Activated gamma-delta T cell treated with Interleukin-2 at 50 U/mL for 16 hours (primary cell): ENCODE measurements at places on chromosomes 5 and 9.

DNA sequence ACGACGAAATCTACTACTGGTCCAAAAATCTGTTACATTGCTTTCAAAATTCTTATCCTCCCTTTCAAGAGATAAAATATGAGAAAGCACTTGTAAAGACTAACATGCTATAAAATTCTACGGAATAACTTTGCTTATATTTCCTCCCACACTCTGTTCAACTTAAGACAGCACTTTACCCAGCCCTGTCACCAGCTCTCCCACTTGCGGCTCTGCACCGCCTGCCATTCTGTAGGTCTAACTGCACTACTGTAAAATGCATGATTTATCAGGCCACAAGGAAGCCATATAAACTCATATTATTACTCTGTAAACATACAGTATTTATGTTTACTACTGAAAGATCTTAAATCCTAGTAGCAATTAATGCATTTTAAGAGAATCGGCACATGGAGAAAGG lies 11.4 kb downstream of the CTNND2 start:
- DNase-seq, result no peak

DNA sequence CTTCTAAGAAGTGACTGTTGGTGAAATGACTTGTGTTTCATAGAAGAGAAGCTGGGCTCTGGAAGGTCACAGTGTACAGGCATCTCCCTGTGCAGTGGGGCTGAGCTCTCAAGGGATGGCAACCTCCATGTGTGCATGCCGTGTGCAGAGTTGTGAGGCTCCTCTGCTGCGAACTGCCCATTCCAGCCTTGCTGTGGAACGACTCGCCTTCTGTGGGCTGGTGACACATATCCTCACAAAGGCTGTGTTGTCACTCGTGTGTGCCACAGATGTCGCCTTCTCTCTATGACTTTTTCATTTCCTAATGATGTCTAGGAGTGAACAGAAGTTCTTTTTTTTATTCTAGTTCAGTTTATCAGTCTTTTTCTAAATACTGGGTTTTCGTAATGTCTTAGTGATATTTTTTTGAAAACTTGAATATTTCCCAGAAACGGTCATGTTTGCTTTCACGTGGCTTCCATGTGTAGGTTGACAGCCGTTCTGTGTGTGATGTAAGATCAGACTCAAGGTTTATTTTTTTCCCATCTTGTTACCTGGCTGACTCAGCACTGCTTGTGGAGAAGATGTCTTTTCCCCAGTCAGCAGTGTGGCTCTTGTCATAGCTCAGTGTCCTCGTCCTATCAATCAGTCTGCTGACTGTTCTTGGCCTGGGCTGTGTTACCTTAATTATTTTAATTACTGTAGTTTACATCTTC lies 57.3 kb upstream of the CACNA1B start:
- DNase-seq, result no peak

DNA sequence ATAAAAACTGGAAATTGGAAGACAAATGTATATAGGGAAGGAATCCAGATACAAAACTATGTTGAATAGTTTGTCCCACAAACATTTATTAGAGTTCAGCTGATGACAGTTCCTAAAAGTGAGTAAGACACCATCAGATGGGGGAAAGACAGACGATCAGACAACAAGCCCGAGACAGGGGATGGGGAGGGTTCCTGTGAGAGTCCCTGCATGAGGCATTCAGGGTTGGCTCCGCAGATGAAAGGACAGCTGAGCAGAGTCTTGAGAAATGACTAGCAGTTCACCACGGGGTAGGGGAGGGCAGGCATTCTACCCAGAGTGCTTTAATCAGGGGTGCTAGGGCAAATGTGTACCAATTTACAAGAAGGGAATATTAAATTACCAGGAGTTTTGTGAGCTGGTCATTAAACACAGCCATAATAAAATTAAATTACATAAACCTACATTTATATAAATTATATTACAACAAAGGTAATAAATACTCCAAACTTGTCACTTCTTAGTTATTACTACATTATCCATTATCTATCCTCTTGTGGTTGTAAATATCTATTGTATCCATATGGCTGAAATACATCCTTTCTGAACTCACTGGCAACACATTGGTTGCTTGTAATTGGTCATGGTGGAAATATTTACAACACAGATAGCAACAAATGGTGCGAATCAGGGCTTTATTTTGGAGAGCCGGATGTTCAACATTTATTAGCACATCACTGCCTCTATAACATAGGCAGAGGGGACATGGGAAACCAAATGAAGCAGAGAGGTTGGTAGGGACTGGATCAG lies 27.8 kb downstream of the TNFSF15 start:
- peak; percentile 34 for DNase-seq

DNA sequence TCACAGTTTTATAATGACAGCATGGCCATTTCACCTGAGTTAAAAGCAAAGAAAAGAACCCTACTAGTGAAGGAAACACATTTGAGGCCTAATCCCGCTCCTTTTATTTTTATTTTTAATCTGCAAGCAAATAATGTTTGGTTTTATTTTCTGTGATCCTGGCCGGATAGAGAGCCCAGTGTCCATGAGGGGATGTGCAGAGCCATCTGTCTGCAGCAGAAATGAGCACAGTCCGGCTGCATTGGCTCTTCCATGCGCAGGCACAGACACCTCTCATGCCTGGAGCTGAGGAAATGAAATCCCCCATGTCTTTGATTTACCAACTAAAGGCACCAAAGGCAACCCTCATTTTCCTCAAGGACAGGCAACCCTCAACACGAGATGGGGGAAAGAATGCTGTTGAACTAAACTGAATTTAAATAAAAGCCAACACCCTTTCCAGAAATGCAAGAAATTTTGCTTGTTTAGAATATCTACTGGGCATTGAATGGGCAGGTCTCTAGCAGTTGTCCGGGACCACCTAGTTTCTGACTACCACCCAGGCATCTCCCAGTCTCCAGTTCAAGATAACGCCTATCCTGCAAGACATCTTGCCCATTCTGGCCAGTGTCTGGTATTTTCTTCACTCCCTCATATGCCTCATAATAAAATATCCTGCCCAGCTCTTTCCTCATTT lies 47.9 kb upstream of the SEMA6A start:
- DNase-seq, result no peak

DNA sequence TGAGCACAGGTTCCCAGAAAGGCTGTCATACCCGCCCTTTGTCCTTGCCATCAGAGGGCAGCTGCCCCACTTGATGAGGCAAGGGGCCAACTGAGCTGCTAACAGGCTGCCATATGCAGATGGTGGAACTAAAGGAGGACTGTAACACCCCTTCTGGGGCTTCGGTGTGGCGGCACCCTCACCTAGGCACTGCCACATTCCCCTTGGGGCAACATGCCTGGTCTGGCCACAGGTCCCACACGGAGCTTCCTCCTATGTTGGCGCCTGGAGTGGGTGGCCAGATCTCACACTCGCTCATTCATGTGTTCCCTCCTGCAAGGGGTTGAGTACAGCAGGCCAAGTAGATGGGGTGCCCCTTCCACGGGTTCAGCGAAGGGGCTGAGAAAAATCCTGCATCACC lies 777.4 kb upstream of the CHD1 start:
- no peak for DNase-seq

DNA sequence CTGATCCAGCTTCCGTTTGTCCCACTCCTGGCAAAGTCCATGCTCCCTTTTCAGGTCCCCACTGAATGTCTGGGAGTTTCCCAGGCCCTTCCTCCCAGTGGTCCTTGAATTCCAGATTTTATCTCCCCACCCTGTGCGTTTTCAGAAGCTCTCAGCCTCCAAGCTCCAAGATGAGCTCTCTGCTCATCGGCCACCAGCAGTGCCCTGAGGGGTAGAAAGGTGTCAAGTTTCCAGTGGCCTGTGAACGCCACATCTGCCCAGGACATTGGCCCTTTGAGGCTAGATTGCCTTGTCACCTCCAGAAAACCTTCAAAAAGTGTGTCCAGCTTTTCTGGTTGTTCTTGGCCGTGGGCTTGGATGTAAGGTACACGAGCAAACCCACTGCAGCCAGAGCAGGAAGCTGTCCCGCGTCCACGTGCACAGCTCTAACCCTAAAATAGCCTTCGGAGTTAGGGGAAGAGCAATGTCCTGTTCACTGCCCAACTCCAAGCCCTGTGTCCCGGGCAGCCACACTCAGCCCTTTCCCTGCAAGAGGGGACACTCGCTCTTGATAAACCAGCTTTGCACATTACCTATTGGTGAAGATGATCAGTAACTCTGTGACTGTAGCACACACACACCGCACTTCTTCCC lies 10.9 kb upstream of the LRRC14B start:
- DNase-seq, result no peak

DNA sequence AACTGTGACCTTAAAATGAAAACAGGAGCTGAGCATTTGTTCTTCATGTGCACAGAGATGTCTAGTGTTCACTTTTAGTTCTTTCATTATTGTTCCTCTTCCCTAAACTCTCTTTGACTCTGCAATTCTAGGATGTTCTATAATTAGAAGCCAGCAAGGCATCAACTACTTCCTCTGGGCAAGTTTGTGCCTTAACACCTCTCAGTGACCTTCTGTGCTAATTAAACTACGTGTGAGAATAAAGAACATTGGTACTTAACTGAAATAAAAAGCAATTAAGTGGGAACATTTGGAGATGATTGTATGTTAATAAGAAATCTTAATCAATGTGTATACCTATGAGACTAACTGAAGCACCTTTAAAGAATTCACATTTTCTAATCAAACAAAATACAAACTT lies 242.8 kb downstream of the RASEF start:
- no peak for DNase-seq

DNA sequence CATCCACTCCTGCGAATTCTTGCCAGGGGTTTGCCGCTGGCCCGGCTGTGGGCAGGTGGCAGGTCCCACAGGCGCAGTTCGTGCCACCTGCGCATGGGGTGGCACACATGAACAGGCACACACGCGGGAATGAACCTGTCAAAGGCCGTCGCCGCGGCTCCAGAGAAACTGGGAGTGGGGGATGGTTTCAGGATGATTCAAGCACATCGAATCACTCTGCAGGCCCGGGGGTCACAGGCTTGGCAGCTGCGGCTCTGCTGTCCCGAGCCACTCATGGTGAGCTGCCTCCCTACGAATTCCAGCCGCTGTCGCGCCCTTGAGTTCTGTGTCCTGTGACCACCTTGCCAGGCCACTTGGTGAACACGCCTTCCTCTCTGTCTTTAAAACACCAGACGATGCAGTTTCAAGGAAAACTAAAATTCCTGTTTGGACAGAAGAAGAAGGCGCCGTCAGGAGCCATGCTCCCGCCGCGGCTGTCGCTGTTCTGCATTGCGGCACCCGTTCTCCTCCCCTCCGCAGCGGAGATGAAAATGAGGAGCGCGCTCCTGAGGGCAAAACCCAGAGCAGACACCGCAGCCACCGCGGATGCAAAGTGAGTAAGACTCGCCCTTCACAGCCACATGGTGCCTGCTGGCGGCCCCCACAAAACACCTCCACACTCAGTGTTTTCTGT lies 15.4 kb upstream of the EXOC3 start:
- DNase-seq, result no peak

GRCh38 chr5:173873306-173873922 lies 14.7 kb upstream of the CPEB4 start:
- no peak for DNase-seq

GRCh38 chr5:154385236-154385512 lies 60.6 kb upstream of the SAP30L start:
- DNase-seq, result peak; percentile 29

DNA sequence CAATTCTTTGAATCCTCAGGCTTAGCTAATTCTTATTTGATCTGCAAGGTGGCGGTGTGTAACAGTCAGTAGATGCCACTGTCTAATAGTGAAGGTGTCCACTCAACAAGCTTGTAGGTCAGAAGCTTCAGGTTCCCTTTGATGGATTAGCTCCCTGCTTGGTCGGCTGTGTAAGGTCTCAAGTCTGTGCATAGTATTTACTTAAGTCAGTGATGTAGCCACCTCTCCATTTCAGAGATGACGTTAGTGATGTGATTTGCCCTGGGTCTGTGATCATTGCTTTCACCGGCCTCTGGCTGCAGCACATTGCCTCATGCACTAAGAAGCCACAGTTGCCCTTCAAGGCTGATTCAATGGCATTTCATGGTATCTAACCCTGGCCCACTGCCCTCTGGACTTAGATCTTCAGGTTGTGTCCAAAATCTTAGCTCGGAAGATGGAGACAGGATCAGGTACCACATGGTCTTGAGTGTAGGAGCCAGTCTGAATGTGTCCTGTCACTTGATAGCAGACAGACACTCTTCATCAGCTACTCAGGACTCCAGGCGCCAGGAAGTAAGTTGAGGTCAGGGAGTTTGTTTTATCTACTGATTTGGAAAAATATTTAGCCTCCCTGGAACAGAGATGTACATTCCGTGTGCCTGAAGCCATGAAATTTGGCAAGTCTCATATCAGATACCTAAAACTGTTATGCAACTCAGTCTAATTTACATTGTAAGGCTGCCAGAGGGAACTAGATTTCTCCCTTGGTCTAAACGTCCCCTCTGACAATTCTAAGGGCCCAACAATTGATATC lies 42.9 kb downstream of the SUB1 start:
- DNase-seq, result no peak

GRCh38 chr5:53858700-53859456 lies 298.4 kb downstream of the NDUFS4 start:
- DNase-seq, result no peak

DNA sequence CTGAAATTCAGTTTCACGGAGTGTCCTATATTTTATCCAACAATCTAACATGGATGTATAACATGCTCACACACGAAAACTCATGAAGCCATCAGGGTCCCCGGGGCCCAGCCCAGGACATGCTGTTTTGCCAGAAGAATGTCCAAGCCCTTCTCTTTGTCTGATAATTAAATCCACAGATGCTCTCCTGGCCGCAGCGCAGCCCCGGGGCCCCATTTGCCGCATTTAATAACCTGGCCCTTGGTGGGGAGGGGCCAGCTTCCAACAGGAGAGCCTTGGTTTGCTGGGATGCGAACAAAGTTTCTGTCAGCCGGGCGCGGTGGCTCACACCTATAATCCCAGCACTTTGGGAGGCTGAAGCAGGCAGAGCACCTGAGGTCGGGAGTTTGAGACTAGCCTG lies 30.0 kb downstream of the PLPP7 start:
- DNase-seq, result no peak

- no peak for DNase-seq
Measured at GRCh38 chr9:34125681-34126206, 754 bp downstream of the DCAF12 start.

- no peak for DNase-seq
Measured at GRCh38 chr9:120916588-120916987, 10.0 kb downstream of the TRAF1 start.

DNA sequence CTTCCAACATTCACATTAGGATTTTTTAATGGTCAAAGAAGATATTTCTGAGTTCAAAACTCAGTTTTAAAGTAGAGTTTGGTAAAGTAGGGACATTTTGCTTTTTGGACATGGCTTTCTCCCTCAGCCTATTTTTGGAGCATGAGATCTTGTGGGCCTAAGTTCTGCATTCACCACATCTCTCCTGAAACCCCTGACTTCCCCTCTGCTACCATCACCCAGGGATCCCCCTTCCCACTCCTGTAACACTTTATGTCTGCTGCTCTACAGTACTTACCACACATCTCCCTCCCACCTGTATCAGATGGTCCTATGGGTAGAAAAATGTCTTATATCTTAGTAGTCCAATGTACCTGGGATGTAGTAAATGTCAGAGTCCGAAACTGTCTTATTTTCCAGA lies 48.2 kb upstream of the JAK2 start:
- DNase-seq, result no peak

- DNase-seq, result no peak
Measured at GRCh38 chr5:128424646-128425045, 113.4 kb downstream of the FBN2 start.

- DNase-seq, result no peak
Measured at GRCh38 chr5:173733831-173734501, 117.5 kb upstream of the BOD1 start.
